Cardiac ventricle fibroblast (primary cell): ENCODE measurements at places on chromosomes 16 and 17. TPM values are rescaled to one million over a fixed set of nuclear protein-coding genes. Genes with fewer than 3 reads are reported as not detected.

CLDN6 gene
- not detected in 2 replicates for total RNA-seq

SLC39A11 gene
- 9.5 and 13.3 TPM in 2 replicates for total RNA-seq

CACNG5 gene
- not detected in 2 replicates for total RNA-seq

PDIA2 gene
- total RNA-seq = 0.94 TPM in 1 of 2 replicates, not detected in the other

CTRL gene
- 0.62 TPM in 1 of 2 replicates, not detected in the other for total RNA-seq

KRTAP2-1 gene
- not detected in 2 replicates for total RNA-seq

ERBB2 gene
- total RNA-seq = 29.9 and 35.7 TPM in 2 replicates

RUNDC3A gene
- total RNA-seq = 0.10 TPM in 1 of 2 replicates, not detected in the other

KAT2A gene
- 13.4 and 14.2 TPM in 2 replicates for total RNA-seq

GRIN2C gene
- under 0.01 TPM in 1 of 2 replicates, not detected in the other for total RNA-seq

AANAT gene
- not detected in 2 replicates for total RNA-seq

MYOCD gene
- not detected in 2 replicates for total RNA-seq

AXIN1 gene
- total RNA-seq = 19.0 and 20.7 TPM in 2 replicates

VTN gene
- 1.4 and 3.5 TPM in 2 replicates for total RNA-seq

TPSG1 gene
- 0.15 TPM in 1 of 2 replicates, not detected in the other for total RNA-seq

SHPK gene
- total RNA-seq = 8.3 and 10.7 TPM in 2 replicates

C17orf113 gene
- 0.19 TPM in 1 of 2 replicates, not detected in the other for total RNA-seq

TUBB3 gene
- total RNA-seq = 63.9 and 72.3 TPM in 2 replicates

GNG13 gene
- not detected in 2 replicates for total RNA-seq

OR2C1 gene
- total RNA-seq = 0.12 TPM in 1 of 2 replicates, not detected in the other

C16orf54 gene
- not detected in 2 replicates for total RNA-seq

MED9 gene
- 5.8 and 9.8 TPM in 2 replicates for total RNA-seq

TOM1L1 gene
- total RNA-seq = 6.0 and 13.1 TPM in 2 replicates

USH1G gene
- not detected in 2 replicates for total RNA-seq

MYH2 gene
- total RNA-seq = not detected in 2 replicates

CEP112 gene
- total RNA-seq = 4.6 and 19.0 TPM in 2 replicates

TBC1D3D gene
- not detected in 2 replicates for total RNA-seq

ZNF597 gene
- total RNA-seq = 1.7 and 2.0 TPM in 2 replicates

CCL1 gene
- total RNA-seq = not detected in 2 replicates

DNASE1L2 gene
- 4.5 TPM in 1 of 2 replicates, not detected in the other for total RNA-seq

KRT20 gene
- total RNA-seq = not detected in 2 replicates

CLEC18A gene
- total RNA-seq = 0.24 and 0.25 TPM in 2 replicates

ASPA gene
- total RNA-seq = 7.0 and 7.8 TPM in 2 replicates

STXBP4 gene
- total RNA-seq = 10.0 and 24.2 TPM in 2 replicates

CDH3 gene
- 0.05 TPM in 1 of 2 replicates, not detected in the other for total RNA-seq

TMC5 gene
- not detected in 2 replicates for total RNA-seq

HEXIM2 gene
- 3.9 and 12.4 TPM in 2 replicates for total RNA-seq

LGALS9B gene
- not detected in 2 replicates for total RNA-seq

MYH1 gene
- 0.05 TPM in 1 of 2 replicates, not detected in the other for total RNA-seq

COQ9 gene
- total RNA-seq = 28.6 and 29.6 TPM in 2 replicates

KRTAP4-1 gene
- not detected in 2 replicates for total RNA-seq

HEATR9 gene
- total RNA-seq = not detected in 2 replicates

CES3 gene
- total RNA-seq = not detected in 2 replicates

SLC47A1 gene
- total RNA-seq = 1.5 and 7.5 TPM in 2 replicates
